NCI-H187 treated with DMSO at 0.1 percent for 48 hours (cell line): ENCODE measurements at places on chromosomes 6 and 20.

DNA sequence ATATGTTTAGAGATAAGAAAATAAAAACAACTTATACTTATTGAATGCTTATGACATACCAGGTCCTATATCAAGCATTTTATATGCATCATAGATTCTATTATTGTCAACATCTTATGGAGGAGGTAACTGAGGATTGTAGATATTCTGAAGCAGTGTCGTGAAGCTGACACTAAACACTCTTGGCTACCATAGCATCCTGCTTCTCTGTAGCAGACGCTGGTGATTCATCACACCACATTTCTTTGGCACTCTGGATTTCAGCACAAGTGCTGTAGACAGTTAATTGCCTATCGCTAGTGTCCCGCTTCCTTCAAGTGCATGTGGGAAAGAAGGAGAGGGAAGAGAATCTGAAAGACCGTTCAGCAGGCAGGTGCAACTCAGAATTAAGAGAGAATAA is 317.1 kb downstream of the PLCB1 start:
- no peak for DNase-seq

DNA sequence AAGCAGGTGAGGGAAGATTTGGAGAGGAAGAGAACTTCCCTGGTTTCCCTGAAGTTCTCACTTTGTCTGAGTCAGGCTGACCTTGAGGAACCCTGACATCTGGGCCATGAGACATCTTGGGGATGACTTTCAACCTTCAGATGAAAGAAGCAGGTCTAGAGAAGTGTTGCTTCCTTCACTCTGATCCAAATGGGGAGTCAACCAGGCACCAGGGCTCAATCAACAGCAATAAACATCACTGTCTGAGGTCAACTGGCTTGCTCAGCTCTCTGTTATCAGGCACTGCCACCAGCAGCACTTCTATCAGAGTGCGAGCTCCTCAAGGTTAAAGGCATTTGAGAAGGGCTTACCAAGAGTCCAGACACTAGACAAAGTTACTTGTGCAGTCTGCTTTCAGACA is 6.3 kb downstream of the ACOT8 start:
- no peak for DNase-seq

DNA sequence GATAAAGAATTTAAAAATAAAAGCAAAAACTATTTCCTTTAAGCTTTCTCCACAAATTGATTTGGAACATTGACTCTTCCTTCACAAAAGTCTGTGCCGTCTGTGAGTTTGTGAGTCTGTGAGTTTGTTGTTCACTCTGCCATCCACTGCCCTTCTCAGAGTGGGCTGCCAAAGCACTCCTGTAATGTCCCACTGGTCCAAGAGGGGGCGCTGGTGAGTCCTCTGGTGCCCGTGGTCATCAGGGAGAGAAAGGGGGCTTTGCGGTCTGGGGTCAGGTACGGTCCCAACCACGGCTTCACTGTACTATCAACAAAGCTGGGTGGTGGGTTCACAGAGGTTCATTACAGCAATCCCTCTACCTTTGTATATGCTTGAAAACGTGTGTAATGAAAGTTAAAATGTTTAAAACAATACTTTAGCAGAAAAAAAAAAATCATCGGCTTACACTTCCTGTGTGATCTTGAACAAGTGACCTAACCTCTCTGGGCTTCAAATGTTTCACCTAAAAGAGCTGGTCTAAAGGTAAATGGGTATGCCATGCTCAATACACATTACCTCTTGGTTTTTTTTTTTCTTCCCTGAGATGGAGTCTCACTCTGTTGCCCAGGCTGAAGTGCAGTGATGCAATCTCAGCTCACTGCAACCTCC is 5.6 kb upstream of the ANKRD60 start:
- no peak for DNase-seq

GRCh38 chr20:5718896-5719595 is 31.2 kb upstream of the SHLD1 start:
- no peak for DNase-seq

- DNase-seq = no peak
Measured at GRCh38 chr6:88704980-88705379, 258.4 kb downstream of the RNGTT start.
